ENCODE measurements at places on chromosomes 1 and 21.

- DNase-seq = no peak
Observed at GRCh38 chr1:39283858-39284257, 79.4 kb downstream of the MACF1 start.

DNA sequence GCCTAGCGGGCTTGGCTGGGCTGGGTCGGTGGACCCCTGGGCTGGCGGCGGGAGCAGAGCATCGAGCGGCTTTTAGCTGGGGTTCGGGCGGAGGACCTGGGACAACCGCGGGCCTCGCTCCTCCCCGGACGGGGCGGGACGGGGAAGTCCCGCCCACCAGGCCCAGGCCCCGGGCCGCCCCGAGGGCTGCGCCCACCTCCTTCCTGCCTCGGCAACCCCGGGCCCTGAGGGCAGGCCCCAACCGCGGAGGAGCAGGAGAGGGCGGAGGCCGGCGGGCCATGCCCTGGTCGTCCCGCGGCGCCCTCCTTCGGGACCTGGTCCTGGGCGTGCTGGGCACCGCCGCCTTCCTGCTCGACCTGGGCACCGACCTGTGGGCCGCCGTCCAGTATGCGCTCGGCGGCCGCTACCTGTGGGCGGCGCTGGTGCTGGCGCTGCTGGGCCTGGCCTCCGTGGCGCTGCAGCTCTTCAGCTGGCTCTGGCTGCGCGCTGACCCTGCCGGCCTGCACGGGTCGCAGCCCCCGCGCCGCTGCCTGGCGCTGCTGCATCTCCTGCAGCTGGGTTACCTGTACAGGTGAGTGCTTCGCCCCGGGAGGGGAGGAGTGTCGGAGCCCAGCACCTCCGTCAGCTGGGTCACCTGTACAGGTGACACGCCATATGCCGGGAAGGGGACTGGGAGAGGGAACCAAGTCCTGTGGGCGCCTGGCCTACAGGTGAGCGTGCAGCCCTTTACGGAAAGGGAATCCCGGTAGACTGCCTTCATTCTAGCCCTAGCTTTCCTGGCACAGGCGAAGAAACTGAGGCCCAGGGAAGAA, at the start of gene XKR8:
XKR8 (plus strand) TSS at position 182 of the 812 bp plus-strand sequence; CDS start at position 279, 97 bp downstream.
- DNase-seq = peak; percentile 81

GRCh38 chr1:42145764-42146625, 7.2 kb upstream of the GUCA2B start:
- DNase-seq = no peak

DNA sequence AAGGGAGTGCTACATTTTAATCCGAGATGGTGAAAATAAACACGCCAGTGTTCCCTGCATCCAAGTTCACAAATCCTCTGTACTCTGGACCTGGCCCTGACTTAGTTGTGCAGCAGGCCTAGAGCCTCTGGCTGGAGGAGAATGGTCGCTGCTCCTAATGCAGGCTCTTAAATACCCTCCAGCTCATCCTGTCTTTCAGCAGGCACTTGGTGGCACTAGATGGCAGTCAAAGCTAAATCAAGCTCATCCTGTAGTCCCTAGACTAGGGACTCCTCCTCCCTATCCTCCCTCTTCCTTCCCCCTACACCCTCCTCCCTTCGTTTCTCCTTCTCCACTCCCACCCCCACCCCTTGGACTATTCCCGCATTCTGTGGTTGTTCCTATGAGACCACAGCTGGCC, 41.6 kb upstream of the MTR start:
- DNase-seq = no peak

- DNase-seq = no peak
Observed at GRCh38 chr1:177448652-177449357, 278.0 kb downstream of the BRINP2 start.

DNA sequence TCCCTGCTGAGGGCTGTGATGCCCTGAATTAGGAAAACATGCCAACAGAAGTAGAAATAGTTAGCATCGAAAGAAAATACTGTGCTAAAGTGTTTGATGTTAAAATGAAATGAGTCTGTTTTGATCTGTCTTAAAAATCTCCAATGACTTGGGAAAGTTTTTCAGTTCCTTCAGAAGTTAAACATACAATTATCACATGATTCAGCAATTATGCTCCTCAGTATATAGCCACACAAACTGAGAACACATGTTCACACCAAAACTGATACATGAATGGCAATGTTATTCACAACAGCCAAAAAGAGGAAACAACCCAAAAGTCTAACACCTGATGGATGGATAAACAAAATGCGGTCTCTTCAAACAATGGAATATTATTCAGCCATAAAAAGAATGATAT, 130.6 kb downstream of the PTPN14 start:
- no peak for DNase-seq

DNA sequence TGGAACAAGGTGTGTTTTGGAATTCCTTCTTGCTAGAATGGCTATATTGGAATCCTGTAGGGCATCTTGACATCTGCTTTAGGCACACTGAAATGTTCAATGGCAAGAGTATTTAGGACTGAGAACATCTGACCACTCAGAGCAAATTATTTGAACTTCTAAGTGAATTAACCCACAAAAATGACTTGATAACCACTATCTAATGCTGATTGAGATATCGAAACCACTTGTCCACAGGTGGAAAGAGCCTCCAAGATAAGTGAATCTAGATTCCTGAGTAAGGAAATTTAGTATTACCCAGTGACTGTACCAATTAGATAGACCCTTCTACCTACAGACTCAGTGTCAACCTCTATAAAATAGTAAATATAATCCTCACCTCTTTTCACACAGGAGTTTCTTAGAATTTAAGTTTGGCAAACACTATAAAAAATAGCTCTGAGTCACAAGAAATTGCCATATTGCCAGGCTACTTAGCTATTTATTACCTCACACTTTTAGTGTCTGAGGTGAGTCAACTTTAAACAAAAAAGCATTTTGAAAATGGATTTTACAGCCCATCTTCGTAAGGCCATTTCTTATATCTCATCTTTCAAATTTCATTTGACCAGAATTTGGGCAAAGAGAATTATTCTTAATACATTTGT, 421.8 kb downstream of the PTBP2 start:
- DNase-seq = no peak

DNA sequence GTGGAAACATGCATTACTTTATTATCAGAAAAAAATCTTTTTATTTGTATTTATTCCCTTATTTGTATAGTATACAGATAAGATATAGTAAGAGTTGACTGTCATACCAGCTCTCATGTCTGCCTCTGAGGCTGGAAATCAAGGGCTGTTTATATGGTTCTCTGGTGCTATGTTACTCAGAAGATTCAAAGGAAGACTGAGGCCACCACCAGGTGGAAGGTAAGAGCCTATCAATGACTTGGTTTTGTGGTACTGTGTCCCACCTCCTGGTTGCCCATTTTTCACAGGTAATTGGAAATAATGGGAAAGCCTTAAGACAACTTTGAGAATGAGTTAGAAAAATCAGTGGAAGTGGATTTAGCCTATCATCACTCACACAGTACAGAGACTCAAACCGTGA, 342.1 kb downstream of the DSCAM start:
- DNase-seq = no peak

- DNase-seq = no peak
Observed at GRCh38 chr1:233689017-233689747, 75.3 kb downstream of the KCNK1 start.

DNA sequence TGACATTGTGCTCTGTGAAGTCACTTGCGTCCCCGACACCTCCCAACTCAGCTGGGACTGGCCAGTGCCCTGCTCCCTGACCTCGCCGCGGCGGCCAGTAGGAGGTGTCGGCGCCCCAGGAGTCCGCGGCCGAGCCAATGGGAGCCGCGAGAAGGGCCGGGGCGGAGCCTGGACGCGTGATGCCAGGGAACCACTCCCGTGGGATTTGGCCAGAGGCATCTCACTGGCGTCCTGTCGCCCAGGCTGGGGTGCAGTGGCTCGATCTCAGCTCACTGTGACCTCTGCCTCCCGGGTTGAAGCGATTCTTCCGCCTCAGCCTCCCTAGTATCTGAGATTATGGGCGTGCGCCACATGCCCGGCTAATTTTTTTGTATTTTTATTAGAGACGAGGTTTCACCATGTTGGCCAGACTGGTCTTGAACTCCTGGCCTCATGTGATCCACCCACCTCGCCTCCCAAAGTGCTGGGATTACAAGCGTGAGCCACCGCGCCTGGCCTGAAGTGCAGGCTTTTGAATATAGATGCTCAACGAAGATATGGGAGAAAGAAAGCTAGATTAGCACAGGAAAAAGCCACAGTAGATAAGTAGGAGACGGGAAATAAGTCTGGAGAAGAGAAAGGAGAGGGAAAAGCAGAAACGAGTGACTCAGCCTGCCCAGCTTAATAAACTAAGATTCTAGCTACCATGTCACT, 38.0 kb downstream of the ZBTB8OS start:
- DNase-seq = peak; percentile 11

- peak; percentile 33 for DNase-seq
Observed at GRCh38 chr1:181179987-181180365, 91.5 kb downstream of the IER5 start.

DNA sequence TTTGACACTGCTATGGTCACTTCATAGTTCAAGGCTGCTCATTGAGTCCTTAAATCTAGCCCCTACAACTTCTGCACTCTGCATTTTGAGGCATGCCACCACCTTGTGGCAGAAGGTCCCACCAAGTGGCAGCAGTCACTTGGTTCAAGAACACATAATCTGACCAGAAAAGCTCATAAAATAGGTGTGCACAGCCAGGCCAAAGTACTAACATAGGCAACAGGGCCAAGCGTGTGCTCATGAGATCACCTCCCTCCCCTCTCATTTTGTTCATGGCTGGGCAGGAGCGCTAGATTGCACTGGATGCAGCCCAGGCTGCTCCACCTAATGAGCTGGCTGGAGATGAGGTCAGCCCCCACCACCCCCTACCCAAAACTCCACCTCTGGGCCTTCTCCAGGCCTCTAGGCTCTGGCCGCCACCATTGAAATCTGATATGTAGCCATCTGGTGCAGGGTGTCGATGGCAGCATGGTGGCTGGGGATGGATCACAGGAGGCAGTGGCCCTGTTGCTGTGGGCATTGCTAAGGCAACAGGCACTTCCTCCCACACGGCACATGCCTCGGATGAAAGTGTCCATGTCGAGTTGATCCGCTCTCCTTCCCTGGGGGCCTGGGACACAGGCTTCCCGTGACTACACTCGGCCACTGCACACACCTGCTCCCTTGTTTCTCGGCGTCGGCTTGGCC, 193.2 kb downstream of the TRABD2B start:
- no peak for DNase-seq

- DNase-seq = peak; percentile 31
Observed at GRCh38 chr1:212760126-212760823, 31.3 kb downstream of the NSL1 start.

- no peak for DNase-seq
Observed at GRCh38 chr1:30755746-30756145, 1.8 kb downstream of the LAPTM5 start.

DNA sequence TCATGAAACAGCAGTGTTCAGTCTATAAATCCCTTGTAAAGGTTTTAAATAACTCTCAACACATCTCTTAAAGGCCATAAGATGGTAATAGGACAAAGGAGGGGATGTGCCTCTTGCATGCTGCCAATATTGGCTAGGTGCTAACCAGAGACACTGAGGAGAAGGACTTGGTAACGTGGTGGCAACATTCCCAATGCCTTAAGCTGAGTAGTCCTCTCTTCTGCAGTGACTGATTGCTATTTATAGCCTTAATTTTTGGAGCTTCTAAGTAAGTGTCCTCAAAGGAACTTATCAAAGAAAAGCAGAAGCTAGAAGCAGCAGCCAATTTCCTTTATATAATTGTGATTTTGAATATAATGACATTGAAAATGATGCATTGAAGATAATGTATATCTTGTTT, 63.0 kb downstream of the DPT start:
- no peak for DNase-seq

DNA sequence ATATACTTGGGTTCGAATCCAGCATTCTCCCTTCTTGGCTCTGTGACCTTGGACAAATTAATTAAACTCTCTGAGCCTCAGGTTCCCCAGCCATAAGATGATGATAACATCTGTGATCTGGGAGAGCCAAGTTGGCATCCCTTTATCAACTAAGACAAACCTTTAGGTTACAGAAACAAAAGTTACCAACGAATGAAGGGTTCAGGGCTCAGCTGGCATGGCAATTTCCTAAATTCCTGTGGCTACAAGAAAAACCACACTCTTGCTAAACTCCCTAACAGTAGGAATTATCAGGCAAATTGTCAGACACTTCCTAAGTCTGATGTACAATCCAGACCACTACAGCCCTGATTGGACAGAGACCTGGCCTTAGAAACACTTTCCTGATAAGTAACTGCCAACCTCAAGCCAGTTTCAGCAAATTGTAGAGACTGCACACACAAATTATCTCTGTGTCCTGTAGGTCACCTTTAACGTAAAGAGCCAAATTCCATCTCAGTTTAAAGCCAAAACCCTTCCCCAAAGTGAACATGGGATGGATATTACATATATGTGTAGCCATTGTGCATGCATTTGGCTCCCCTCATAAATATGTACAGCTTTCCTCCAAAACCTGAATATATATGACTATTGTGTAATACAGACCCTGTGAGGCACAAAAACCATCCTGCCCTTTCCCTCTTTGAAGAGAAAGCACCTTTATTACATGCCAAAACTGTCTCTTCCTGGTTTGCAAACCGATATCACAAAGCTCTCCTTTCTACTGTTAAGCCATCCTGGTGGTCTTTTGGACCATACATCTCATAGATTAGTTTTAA, 39.5 kb upstream of the EDARADD start:
- DNase-seq = no peak

GRCh38 chr1:212315907-212316306, 30.7 kb downstream of the PPP2R5A start:
- no peak for DNase-seq

- no peak for DNase-seq
Observed at GRCh38 chr1:241411776-241412338, 54.9 kb upstream of the RGS7 start.

- DNase-seq = no peak
Observed at GRCh38 chr1:95023399-95024043, 49.2 kb downstream of the ALG14 start.

DNA sequence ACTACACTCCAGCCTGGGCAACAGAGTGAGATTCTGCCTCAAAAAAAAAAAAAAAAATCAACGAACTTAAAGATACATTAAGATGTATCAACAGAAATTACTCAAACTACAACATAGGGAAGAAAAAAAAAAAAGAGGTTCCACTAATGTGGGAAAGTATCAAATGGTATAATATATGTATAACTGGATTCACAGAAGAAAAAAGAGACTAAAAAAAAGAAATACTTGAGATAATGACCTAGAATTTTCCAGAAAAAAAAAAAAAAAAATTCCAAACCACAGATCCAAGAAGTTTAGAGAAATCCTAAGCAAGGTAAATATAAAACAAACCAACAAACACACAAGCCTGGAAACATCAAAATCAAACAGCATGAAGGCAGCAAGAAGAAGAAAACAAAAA, 45.5 kb downstream of the EIF4G3 start:
- DNase-seq = no peak

GRCh38 chr1:117147341-117147831, 25.8 kb upstream of the TRIM45 start:
- no peak for DNase-seq

- no peak for DNase-seq
Observed at GRCh38 chr1:198922638-198923430, 284.0 kb downstream of the PTPRC start.

GRCh38 chr21:36425286-36425685, 40.1 kb downstream of the CHAF1B start:
- DNase-seq = no peak

GRCh38 chr1:113536182-113536780, 146.0 kb downstream of the MAGI3 start:
- no peak for DNase-seq

- no peak for DNase-seq
Observed at GRCh38 chr1:75521658-75522057, 89.3 kb downstream of the SLC44A5 start.

GRCh38 chr1:10280439-10281350, 70.3 kb downstream of the KIF1B start:
- DNase-seq = peak; percentile 3

All from stimulated activated CD4-positive, alpha-beta T cell treated with anti-CD3 and anti-CD28 coated beads, TNF-alpha, amount 100 ng/mL, for 24 hours (primary cell).